ENCODE measurements at places on chromosomes 1 and 21. TPM values are rescaled to one million over a fixed set of nuclear protein-coding genes. Genes with fewer than 3 reads are reported as not detected.

The PMF1 gene
- total RNA-seq: 52.0 TPM

GRCh38 chr1:31881688-31882000 lies 56.5 kb downstream of the PTP4A2 start:
- DNase-seq: no peak

- no peak for DNase-seq
These were observed 56.8 kb upstream of the LYST start for GRCh38 chr1:235923466-235924021.

DNA sequence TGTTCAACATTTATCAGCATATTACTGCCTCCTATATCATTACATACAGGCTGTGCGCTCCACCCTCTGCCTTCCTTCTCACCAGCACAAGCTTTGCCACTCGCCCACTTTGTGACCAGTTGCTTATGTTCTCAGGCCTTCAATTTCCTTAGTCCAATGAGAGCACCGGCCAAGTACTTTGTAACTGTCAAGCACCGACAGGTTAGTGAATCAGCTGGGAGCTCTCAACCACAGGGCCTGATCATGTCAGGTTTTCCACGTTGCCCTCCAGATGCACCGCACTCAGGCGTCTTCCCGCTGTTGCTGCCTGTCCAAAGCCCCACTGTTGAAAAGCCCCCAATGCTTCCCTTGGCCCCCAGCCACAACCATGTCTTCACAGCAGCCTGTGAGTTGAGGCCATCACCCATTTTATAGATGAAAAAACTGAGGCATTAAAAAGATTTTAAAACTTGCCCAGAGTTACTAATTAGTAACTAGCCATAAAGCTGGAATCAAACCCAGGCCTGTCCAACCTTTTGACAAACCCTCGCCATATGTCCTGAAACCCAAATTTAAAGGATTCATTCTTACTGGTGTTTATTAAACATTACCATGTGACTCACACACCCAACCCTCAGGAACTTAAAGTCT lies 3.4 kb upstream of the KCNN3 start:
- no peak for DNase-seq

DNA sequence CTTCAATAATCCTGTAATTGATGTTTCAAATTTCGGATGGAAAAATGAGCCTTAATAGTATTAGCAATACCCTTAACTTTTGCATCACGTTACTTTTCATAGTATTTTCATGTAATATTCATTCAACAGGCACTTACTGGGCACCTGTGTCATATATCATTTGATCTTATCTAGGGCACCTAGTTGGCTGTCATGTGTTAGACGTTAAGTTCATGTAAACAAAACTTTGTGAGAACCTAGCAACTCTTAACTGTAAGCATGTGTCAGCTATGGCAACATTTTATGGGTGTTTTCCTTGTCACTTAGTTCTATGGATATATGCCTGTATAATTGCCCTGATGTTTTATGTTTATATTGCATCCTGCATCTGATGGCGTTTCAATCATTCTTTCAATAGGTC lies 777 bp downstream of the LAMC2 start:
- DNase-seq: no peak

DNA sequence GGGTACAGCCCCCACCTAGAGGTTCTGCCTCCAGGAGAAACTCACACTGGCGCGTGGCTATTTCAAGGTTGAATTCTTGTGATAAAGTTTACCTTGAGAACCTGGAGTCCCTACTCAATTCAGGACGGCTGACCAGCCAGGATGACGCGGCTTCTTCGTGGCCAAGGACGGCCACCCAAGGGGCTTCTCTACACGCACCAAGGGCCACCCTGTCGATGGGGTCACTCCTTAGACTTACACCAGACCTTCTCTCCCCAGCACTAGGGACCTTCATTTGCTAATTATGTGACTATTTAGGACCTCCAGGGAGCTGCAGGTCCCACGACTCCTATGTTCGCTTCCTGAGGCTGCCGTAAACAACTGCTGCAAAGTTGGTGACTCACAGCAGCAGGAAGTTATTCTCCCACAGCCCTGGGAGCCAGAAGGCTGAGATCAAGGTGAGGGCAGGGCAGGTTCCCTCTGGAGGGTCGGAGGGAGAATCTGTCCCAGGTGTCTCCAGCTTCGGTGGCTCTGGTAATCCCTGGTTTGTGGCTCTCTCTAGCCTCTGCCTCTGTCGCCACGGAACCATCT lies 135.9 kb downstream of the NPHP4 start:
- peak; percentile 56 for DNase-seq
